ENCODE measurements at places on chromosomes 11 and 22.

DNA sequence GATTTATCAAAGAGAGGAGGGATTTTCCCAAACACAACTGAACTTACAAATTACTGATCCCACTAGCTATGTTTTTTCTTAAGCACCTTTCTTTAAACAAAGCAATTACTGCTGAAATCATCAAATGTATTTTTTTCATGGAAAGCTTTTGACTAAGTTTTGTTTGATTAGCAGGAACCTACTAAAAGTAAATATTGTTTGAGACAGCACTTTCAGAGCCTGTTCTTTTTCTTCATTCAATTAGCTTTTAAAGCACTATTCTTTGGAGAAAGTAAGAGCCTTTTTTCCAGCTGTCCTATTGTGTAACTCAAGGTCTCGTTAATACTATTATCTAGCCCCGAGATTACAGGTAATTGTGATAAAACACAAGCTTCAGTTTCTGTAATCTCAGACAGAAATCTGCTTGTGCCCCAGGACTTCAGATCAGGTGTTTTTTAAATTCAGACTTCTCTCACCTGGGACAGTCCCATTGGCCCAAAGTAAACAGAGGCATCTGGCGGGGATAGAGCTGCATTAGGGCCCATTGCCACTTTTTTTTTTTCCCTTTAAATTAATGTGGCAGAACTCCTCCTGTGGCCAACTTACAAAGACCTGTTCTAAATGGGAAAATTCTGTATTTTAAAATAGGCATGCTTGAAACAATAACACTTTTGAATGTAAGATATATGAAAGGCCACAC, 11.0 kb downstream of the CSTPP1 start:
- DNase-seq, result no peak

DNA sequence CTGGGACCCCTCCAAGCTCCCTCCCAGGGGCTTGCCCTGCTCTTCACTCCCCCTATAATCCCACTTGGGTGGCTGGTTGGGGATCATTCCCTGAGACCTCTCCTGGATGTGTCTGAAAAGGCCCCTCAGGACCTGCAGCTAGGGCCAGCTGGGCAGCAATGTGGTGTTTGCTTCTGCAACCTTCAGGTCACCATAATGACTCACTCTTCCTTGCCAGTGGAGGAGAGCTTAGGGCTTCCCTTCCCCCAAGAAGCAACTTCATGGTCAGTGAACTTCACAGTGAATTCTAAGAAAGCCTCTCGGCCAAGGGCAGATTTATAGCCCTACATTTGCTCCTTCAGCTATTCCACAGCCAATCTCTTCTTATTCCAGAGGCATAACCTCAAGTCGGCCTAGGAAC, 45.1 kb upstream of the TSPAN18 start:
- DNase-seq, result no peak

- DNase-seq, result no peak
Observed at GRCh38 chr11:25535467-25536272, 796.3 kb upstream of the ANO3 start.

- no peak for DNase-seq
Observed at GRCh38 chr22:28058036-28058435, 139.0 kb upstream of the PITPNB start.

GRCh38 chr11:118522571-118523072, 4.7 kb upstream of the TTC36 start:
- peak; percentile 32 for DNase-seq

DNA sequence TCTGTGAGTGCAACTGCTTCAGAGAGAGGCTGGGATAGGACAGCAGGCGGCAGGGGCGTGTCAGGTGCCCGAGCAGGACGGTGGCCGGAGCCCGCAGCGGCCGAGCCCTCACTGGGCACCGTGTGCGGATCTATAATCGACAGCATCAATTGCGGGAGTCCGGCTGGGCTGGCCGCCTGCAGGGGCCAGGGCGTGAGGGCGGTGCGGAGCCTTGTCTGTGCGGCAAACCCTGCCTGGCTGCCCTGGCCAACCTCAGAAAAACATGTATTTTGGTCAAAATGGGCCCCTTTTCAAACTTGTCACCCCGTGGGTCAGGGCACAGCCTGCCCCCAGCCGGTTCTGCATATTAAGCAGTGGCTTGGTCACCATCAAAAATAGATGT, 91.3 kb upstream of the KCNQ1OT1 start:
- no peak for DNase-seq

DNA sequence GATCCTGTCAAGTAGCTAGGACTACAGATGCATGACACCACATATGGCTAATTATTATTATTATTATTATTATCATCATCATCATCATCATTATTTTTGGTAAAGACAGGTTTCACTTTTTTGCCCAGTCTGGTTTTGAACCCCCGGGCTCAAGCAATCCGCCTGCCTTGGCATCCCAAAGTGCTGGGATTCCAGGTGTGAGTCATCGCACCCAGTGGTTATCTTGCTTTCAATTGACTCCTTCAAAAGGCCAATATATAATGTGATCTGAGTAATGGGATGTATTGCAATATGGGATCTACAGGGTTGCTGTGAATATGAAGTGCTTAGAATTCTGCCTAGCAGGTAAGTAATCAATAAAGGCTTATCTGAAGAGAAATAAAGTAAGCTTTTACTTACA, 221.2 kb downstream of the SBF2 start:
- DNase-seq, result no peak

DNA sequence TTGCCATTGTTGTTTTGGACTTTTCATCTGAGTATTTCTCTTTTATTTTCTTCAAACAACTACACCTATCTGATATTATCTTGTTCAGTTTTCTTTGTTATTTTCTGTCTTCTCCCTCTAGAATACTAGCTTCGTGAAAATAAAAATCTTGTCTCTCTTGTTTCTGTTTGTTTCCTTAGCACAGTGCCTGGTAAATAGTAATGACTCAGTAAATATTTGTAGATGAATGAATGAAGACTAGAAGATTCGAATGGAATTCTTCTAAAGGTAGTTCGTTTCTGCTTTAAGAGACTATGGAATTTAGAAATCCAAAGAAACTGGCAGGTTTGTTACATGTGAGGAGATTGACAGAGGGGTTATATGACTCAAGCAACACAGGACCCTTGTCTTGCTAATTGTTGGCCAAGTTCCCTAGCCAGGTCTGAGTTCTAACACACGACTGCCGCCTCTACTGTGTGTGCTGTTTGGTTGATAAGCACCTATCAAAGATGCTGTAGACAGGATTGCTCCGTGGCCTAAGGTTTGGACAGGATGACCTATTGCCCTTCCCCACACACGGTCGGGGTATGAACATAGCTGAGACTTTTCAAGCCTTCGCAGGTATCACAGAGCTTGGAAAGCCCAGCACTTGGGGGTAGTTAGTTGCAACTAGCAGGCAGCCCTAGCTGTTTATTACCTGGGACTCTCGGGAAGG, 831 bp upstream of the TMEM135 start:
- peak; percentile 58 for DNase-seq

DNA sequence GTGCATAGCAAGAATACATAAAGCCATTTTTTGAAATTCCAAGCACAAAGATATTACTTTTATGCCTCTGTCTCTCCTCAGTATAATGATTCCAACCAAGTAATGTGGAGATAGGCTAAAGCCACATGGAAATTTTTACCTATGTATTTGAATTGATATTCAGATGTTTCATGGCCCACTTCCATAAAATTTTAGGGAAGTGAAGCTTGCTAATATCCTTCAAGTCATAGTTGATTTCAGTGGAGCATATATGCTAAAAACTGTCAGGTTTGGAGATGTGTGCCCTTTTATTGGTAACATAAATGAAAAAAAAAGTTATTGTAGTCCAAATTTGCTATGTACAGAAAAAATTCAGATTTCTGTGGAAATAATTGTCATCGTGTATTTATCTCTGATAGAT, 12.3 kb downstream of the MS4A4E start:
- no peak for DNase-seq

DNA sequence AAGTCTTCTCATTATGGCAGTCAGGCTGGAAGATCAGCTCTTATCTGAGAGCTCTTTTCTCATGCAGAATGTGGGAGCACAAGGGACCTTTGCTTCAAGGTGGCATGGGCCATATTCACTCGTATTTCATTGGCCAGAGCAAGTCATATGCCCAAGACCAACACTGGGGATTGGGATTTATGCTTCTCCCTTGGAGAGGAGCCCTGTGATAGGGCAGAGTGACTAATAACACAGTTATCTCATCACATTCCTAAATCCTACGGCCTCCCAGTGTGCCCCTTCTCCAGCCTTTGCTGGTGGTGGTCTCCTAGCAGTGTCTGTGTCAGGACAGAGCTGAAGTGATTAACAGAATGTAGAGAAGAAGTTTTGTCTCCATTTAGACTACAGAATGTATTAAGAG, 48.6 kb downstream of the SYT9 start:
- no peak for DNase-seq

GRCh38 chr11:128342511-128343134, 244.7 kb downstream of the ETS1 start:
- peak; percentile 21 for DNase-seq

GRCh38 chr11:93838967-93839366, 11.5 kb downstream of the VSTM5 start:
- no peak for DNase-seq

DNA sequence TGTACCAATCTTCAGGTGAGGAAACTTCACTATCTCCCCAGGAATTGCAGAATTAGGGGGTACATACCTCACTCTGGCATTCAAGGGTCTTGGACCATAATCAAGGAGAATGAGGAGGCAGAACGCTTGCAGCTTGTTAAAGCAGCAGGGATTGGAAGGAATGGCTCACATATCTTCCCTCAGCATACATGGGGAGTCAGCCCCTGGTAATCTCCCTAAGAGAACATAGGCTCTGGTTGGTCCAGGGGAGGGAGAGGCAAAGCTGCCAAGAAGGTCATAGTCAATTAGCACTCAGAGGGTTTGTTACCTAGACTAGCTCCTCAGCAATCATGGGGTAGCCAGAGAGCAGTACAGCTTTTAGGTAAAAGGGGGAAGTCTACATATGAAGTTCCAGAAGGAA, 256.8 kb downstream of the INSC start:
- DNase-seq, result no peak

GRCh38 chr22:31155422-31155821, 4.6 kb upstream of the RNF185 start:
- no peak for DNase-seq

GRCh38 chr11:3745161-3745560, 52.2 kb downstream of the NUP98 start:
- no peak for DNase-seq

DNA sequence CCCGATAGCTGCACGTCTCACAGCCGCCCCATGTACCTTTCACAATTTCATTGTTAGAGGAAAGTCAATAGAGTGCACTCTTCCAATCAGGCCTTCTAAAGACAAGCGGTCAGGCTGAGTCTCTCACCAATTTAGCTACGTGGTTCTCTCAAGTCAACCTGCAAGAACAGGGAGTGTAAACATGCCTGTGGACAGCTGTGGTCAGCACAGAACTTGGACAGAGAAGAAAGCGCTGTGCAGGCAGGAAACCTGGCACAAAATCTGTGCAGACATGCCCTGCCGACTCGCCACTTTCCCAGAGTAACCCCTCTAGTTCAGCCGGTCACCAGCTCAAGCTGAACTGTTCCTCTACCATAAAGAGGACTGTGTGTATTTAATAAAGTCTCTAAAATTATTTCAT, 39.5 kb downstream of the CHKA start:
- DNase-seq, result no peak

DNA sequence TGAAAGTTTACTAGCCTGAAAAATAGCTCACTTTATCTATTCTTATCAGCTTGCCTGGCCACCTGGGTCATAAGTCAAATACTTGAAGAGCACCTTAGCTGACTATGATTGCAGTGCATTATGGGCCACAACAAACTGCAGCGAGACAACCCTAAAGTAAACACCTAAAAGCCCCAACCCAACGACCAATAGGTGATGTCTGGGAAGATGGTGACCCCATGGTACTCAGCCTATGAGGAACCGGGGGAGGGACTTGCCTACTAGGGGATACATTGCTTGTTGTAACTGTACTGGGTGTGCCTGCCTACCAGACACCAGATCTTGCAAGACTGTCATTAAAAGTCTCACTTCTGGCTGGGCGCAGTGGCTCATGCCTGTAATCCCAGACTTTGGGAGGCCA, 35.6 kb upstream of the APOBEC3A start:
- no peak for DNase-seq

DNA sequence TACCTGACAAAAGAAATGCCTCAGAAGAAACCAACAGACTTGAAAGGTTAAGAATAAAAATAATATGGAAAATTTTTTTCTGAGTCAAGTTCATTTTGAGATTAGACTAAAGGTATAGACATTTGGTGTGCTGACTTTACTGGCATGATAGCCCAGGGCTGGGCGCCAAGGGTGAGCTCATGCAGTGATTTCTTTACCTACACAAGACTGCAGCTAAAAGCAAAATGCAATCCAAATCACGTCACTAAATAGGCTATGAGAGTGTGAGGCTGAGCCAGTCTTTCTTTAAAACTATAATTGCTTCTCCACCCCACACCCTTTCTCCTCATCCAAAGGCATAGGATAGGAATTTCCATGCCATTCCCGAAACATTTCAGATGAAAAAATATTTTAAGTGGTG, 196.5 kb downstream of the FAM76B start:
- no peak for DNase-seq

GRCh38 chr22:48737461-48738203, 1090.0 kb downstream of the BRD1 start:
- DNase-seq, result no peak

DNA sequence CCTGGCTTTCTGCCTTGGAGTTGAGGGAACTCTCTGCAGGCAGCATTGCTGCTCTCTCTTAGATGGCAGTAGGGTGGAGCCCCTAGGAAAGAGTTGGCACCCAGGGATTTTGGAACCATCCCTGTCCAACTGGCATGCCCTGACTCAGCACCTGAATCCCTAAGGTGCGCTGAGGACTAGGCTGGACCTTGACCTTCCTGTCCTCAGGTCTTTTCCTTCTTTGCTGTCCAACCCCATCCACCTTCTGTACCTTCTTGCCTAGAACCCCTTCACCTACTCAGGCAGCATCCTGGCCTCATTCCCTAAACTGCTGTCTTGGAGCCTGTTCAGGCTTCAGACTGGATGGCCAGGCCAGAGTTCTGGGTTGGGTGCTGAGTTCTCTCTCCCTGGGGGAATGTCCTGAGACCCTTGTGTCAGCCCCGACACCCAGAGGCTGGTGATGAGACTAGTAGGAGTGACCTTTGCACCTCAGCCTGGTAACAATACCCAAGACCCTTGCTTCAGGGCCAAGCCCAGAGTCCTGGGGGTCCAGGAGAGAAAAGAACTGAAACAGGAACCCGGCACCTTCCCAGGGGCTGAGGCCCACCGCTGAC, 2.5 kb upstream of the POLD4 start:
- peak; percentile 2 for DNase-seq

DNA sequence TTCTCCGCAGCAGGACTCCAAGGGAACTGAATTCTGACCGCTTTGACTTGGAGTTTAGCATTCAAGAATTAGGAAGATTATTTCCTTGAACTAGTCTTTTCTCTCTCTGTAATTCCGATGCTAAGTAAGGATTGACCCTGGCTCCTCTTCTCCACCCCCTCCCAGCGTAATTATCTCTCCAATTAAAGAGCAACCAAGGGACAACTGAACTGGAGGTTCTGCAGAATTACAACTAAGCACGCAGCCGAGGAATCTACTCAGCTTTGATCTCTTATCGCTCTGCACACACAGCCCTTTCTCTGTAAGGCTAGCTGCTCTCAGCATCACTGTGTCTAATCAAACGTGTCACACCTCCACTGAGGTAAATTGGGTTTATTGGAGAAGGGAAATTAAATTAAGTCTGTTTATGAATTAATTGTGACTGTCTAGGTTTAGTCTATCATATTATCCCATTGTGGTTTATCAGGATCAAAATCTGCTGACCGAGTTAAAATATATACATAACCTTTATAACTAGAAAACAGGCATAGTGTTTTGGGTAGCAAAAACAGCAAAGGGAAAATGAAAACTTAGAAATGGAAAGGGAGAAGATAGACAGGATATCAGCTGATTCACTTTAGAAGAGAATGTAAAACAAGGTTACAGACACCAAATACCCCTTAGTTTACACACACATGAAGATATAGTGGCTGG, 241.3 kb upstream of the LARGE1 start:
- DNase-seq, result no peak
